Ovary (tissue), 10 donors: ENCODE measurements at places on chromosomes 4 and X. TPM values are rescaled to one million over a fixed set of nuclear protein-coding genes. Genes with fewer than 3 reads are reported as not detected.

GRCh38 chr4:88295656-88296055 is 11.3 kb upstream of the PPM1K start:
- peaks cover 3% of the 10 kb centered on the region for H3K4me1 ChIP-seq
- no peak for DNase-seq
- no peaks in the 10 kb centered on the region for H3K27me3 ChIP-seq
- H3K4me3 ChIP-seq: no peak overlapping the region
- H3K36me3 ChIP-seq: no peaks in the 10 kb centered on the region

DNA sequence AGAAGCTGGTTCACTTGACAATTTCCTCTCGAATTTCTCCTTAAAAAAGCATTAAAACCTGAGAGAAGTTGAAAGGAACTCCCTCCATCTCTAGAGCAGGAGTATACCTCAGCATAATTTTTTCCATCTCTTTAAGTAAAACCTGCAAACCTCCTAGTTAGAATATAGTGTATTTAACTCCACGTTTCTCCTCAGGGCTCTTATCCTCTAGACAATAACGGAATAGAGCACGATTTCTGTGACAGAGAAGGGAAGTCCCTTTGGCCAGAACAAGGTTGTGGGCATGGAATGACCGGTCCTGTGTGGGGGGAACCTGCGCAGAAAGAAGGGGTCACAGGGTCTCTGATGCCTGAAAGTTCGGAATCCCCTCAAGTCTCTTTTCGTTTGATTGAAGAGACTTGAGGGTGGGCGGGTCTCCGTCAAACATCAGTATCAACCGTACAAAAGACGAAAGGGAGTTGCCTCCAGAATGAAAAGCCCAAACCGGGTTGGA is 697 bp downstream of the ZNF280C start:
- H3K4me1 ChIP-seq: no peaks in the 10 kb centered on the region
- no peaks in the 10 kb centered on the region for H3K36me3 ChIP-seq
- H3K4me3 ChIP-seq: peak overlapping the region; percentile 58
- no peak for DNase-seq

BTC gene
- total RNA-seq: 0.97 TPM

DNA sequence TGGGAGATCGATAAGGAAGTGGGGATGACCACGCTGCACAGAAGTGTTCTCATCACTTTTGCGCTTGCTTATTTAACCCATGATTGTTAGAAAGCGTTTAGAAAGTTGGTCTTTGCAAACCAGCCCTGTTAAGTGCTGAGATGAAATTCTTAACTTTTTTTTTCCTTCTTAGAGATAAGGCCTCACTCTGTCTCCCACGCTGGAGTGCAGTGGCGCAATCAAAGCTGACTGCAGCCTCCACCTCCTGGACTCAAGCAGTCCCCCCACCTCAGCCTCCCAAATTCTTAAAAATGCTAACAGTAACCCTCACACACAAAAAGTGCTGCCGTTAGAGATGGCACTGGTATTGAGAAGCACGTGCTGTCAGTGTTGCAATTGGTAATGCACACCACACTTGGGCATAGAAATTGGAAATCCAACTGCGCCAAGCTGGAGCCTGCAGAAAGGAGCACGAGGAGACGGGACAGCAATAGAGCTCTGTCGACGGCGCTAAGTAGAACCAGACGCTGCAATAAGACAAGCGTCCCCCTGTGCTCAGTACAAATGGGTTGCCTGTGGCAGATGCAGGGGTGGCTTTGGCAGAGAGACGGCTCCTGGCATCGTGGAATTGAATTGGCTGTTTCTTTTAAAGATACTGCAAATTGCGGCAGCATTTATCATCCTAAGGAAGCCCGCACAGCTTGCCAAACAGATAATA is 113.4 kb downstream of the TBL1X start:
- no peaks in the 10 kb centered on the region for H3K27me3 ChIP-seq
- H3K27ac ChIP-seq: no peak overlapping the region
- H3K36me3 ChIP-seq: no peaks in the 10 kb centered on the region
- H3K4me1 ChIP-seq: no peaks in the 10 kb centered on the region
- H3K4me3 ChIP-seq: no peak overlapping the region

DNA sequence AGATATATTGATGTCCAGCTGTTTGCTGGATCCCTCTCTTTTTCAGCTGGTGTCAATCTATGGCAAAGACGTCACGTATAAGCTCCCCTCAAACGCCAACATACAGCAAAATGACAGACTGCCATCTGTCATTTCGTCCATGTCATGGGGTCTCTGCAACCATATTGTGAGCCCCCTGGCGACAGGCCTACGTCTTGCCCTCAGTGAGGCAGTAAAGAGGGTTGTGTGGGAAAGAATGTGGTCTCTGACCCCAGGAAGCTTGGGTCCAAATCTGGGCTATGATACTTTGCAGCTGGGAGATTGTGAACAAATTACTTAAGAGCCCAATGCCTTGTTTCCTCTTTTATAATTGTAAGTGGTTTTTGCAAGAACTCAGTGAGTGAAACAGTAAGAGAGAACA is 7.4 kb downstream of the SUPT20HL2 start:
- no peak overlapping the region for H3K4me3 ChIP-seq
- no peaks in the 10 kb centered on the region for H3K27me3 ChIP-seq
- no peak for DNase-seq
- no peaks in the 10 kb centered on the region for H3K36me3 ChIP-seq
- H3K4me1 ChIP-seq: peaks cover 3% of the 10 kb centered on the region
